ENCODE measurements at places on chromosomes 3 and 15.

GRCh38 chr3:106206146-106206545, 337.3 kb upstream of the CBLB start:
- no peak for DNase-seq

DNA sequence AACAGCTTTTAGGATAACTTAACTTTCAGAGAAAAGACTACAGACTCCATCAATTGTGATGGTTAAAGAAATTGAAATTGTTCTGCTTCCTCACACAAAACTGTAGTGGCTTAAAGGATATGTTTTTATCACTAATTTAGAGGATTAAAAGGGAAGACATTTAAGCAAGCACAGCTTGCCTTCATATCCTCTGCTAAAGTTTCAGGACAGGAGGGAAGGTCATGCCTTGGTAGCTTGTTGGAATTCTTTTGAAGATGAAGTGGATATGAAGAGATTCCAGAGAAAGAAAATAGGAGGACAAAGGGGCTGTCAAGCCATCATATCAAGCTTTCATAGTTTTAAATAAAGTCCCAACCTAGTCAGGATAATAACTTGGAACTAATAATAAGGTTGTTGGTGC, 33.1 kb downstream of the CCDC80 start:
- no peak for DNase-seq

DNA sequence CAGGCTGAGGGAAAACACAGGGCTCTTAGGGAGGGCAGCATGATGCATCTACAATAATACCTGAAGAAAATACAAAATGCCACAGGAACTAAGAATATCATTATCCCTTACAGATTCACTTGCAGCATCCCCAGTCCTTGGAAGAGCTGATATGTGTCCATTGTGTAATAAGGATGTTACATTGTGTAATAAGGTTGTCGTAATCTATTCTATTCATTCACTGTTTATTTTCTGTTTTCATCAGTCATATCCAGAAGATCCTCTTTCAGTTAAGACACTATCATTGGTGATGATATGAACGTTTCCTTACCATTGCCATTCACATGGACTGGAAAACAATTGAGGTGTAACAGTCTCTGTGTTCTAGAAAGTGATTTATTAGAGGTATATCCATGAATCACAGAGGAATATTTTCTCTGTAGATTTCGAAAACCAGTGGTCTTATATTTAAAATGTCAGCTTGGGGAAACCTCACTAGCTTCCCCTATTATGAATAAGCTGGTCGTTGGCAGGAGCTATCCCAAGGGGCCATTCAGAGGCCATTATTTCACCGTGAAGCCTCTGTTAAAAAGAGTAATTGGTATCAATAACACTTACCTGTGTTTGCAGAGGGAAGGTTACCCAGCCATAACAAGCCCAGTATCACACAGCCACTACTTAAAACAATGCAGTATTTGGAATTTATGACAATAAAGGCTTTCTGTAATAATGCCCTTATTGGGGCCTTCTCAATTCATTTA, 241.1 kb downstream of the ZNF385D start:
- no peak for DNase-seq

DNA sequence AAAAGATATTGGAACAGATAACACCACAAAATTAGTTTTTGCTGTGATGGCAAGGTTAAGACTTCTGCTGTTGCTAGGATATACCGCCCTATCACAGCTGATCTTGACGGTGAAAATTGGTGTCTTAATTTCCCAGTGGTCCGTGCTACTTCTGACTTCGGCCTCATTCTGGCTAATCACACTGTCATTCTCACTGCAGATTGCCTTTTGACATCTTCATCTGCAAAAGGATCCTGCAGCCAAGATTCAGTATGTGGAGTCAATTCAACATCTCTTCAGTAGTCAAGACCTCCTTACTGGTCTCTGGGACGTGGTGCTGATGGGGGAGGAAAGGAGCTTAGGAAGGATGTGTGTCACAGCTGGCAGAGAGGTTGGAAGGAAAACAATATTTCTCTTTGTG, 438.6 kb downstream of the WDR72 start:
- no peak for DNase-seq

- no peak for DNase-seq
Measured at GRCh38 chr3:126939338-126939718, 43.6 kb upstream of the PLXNA1 start.

DNA sequence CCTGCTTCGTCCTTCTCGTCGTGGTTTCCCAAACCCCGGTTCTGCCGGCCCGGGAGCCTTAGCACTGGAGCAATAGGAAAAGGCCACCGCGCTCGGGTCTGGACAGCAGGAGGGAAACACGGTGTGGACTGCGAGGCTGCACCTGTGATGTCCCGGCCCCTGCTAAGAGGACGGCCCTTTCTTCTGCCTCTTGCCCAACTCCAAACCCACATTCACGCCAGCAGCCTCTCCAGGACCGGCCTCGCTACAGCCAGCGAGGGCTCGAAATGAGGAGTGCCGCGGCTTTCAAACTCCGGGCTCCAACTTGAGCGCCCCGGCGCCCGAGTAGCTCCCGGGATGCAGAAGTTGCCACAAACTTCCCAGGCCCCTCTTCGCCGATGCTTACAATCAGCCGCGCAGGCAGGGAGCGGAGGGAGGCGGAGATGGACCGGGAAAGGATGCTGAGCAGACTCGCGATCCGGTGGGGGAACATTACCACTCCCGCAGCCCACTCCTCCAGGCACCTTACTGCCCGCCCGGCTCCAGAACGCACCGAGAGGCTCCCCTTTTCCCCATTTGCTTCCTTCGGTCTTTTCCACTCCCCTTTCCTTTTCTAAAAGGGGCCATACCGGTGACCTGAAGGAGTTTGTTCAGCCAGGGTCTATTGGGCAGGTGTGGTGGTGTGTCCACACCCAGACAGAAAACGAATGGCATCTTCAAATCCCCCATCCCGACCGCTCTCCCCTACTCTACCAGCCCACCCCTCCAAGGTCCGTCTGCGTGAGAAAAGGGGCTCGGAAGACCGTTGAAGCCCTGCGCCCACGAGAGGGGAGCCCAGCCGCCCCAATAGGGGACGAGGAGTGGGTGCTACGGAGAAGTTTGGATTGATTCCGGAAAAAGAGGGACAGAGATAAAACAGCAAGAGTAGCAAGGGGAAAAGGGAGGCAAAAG, 18.8 kb upstream of the SATB1 start:
- peak; percentile 35 for DNase-seq

DNA sequence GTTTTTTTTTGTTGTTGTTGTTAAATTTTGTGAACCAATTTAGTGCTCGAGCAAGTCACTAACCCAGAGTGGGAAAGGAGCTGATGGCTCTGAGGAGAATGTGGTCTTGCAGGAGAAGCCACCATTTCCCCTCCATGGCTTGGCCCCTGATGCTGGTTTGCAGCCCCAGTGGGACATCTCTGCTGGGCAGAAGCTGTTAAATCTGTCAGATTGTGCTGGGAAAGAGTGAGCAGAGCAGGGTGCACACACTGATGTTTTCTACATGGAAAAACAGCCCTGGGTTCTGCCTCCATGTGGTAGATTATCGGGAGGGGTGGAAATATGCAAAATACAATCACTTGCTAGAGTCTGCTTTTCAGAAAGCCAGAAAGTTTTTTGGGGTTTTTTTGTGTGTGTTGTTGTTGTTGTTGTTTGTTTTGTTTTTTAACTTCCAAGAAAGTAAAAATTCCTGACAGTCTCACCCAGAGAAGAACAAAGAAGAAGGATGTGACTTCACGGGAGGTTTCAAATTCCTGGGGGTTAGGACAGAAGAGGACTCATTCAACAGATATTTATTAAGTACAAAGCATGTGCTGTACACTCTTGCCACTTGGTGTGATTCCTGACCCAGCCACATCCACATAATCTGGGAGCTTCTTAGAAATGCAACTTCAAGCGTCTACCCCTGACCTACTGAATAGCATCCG, 133.7 kb downstream of the FOXB1 start:
- DNase-seq = no peak

DNA sequence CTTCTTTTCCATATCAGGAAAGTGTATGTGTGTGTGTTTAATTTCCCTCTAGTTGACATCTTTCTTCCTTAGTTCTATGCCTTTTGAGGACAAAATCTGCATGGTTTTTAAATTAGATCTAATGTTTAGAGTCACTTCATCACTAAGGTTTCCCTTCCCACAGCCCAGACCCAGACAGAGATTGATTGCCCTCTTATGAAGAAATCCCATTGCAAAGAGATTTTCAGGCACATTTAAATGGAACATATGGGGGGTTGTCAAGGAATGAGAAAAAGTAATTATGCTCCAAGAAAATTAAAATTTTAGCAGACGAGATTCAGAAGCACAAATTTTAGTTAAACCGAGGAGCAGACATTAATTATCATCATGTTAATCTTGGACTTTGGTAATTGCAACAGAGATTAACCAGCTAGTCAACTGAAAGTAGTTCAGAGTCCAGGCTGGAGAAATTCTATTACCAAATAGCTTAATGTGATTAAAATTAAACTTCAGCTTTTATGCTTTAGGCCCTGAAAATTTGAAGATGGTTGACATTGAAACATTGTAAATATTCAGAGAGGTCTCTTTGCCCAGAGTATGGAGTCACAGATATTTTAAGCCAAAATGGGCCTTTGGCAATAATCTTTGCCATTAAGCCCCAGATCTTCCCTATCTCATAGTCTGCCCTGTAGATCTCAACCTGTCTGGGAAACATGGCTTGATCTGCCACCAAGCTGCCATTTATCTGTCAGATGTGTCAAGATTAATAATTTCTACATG, 143.4 kb downstream of the TMEM108 start:
- no peak for DNase-seq

DNA sequence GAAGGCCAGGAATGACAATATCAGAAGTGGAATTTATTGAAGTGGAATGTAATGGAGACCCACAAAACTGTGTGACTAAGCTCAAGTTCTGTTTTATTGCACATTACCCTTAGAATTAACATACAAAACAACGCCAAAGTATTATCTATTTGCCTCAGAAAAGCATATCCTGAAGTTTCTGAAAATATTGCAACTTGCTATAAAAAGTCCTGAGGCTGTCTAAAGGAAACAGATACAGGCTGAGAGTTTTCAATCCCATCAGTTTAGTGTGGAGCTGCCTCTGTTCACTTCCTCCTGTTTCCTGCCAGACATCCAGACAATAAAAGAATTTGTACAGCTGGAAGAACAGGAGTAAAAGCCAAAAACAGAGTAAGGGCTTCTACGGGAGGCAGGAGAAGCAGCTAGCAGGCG, 108.8 kb downstream of the FBN1 start:
- no peak for DNase-seq

DNA sequence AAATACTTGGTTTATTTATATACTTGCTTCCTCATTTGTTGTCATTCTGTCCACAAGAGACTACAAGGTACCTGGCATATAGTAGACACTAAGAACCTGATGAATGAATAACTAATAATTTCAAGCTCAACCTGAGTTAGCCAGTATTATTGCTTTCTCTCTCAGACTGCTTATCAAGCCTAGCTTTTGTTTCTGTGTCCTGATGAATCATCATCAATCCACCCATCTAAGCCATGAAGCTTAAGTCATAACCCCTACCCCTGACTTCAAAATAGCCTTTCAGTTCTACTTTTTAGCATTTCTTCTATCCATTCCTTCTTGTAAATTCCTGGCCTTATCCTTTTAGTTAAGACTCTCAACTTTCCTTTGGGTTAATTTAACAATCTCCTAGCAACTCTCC, 420.8 kb downstream of the EPHA6 start:
- DNase-seq = no peak

DNA sequence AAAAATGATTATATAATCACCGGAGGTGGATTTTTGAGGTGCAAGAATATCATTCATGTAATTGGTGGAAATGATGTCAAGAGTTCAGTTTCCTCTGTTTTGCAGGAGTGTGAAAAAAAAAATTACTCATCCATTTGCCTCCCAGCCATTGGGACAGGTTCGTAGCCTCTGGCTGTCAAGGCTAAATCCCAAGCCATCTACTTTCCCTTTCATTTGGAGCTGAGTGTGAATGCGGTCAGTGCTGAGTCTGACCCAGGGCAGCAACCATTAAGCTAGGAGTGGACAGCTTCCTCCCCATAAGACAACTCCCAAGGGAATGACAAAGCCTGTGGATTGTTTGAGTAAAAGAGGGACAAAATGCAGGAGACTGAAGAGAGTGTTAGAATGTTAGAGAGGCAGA, 33.6 kb downstream of the PARP14 start:
- no peak for DNase-seq

DNA sequence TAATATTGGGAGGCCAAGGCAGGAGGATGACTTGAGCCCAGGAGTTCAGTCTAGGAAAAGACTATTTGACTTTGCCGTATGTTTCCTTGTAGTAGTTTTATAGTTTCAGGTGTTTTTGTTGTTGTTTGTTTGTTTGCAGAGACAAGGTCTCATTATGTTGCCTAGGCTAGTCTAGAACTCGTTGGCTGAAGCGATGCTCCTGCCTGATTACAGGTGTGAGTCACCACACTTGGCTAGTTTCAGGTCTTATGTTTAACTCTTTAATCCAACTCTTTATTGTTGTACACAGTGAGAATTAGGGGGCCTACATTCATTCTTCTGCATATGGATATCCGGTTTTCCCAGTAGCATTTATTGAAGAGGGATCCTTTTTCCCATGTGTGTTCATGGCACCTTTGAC, 32.0 kb downstream of the FAIM start:
- no peak for DNase-seq

GRCh38 chr3:135965129-135965505, 411 bp upstream of the PPP2R3A start:
- DNase-seq = no peak

DNA sequence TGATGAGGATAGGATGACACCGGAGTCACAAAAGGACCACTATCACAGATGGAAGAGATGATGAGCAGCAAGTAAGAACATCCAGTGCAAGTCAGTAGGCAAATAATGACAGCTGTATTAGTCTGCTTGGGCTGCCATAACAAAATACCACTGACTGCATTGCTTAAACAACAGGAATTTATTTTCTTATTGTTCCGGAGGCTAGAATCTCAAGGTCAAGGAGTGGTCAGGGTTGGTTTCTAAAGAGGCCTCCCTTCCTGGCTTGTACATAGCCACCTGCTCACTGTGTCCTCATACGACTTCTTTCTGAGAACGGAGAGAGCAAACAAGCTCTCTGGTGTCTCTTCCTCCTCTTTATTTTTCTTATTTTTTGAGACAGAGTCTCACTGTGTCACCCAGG, 380.7 kb downstream of the PLOD2 start:
- no peak for DNase-seq

GRCh38 chr3:182947888-182948287, 32.5 kb downstream of the DCUN1D1 start:
- no peak for DNase-seq
